ENCODE measurements at places on chromosomes 7 and 10. TPM values are rescaled to one million over a fixed set of nuclear protein-coding genes. Genes with fewer than 3 reads are reported as not detected.

LRMDA gene
- total RNA-seq = 5.6 TPM

SEMA3C gene
- total RNA-seq = 63.0 TPM

DRGX gene
- not detected for total RNA-seq

GRM3 gene
- total RNA-seq = not detected

UNC5B gene
- 1.7 TPM for total RNA-seq

All from A549 treated with ZK216348 at 1 μM for 4 hours (cell line).